Endothelial cell of umbilical vein (primary cell): ENCODE measurements at places on chromosomes 1 and 21. TPM values are rescaled to one million over a fixed set of nuclear protein-coding genes. Genes with fewer than 3 reads are reported as not detected.

GRCh38 chr1:214476986-214477870 lies 74.2 kb downstream of the PTPN14 start:
- DNase-seq = peak; percentile 75

GRCh38 chr1:180247061-180247460 lies 17.0 kb downstream of the LHX4 start:
- DNase-seq = no peak

The CYP4Z1 gene
- total RNA-seq = not detected in 2 replicates

- no peak for DNase-seq
These were observed 6.5 kb upstream of the NMNAT2 start for GRCh38 chr1:183424691-183425090.

DNA sequence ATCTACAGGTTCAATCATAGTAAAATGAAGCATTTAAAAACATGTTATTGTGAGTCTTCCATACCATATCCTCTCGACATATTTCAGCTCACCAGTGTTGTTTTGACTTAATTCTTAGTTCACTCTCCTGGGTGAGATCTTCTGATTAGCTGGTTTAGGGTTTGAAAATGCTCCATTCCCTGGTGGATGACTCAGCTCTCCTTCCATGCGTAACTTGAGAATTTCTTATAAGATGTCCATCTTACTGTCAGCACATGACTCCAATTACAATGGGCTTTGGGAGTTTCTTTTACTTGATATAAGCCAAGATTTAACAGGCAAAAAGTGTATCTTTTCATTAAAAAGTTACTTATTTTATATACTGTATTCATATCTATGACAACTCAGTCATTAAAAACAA lies 476.5 kb downstream of the BRINP3 start:
- DNase-seq = no peak

DNA sequence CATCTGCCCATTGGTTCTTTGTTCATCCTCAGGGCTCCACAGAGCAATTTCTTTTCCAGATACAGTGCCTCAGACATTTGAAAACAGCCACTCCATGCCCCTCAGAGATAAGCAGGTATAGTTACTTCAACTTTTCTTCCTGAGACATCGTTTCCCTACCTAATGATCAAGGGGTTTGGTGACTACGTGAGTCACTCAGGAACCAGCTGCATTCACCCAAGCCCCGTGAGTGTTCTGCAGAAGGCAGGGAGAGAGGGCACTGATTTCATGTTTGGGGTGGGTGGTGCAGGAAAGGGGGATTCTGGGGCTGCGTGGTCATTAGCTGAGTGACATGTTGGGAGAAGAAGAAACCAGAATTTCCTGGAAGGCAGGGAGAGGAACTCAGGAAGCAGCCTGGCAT lies 25.0 kb downstream of the NCF2 start:
- DNase-seq = no peak

The STIL gene
- total RNA-seq = 24.7 and 28.1 TPM in 2 replicates

- no peak for DNase-seq
These were observed 165.3 kb downstream of the COL24A1 start for GRCh38 chr1:85991261-85991660.

DNA sequence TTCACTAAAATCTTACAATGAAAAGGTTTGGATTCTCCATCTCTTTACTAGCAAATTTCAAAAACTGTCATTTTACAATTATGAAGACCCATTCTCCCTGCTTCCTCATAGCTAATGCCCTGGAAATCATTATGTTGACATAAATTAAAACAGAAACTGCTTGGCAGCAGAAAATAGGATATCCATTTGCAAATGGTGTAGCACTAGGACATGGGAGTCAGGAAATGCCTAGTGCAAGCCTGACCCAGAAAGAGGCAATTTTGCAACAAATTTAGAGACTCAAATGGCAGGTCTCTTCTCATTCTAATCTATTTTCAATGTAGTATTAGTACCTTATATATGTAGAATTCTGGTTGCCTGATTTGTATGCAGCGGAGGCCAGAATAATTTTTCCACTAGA lies 2.2 kb downstream of the GBP5 start:
- no peak for DNase-seq

The TOE1 gene
- total RNA-seq = 15.8 and 16.3 TPM in 2 replicates

The ZFYVE9 gene
- 14.8 and 16.8 TPM in 2 replicates for total RNA-seq

DNA sequence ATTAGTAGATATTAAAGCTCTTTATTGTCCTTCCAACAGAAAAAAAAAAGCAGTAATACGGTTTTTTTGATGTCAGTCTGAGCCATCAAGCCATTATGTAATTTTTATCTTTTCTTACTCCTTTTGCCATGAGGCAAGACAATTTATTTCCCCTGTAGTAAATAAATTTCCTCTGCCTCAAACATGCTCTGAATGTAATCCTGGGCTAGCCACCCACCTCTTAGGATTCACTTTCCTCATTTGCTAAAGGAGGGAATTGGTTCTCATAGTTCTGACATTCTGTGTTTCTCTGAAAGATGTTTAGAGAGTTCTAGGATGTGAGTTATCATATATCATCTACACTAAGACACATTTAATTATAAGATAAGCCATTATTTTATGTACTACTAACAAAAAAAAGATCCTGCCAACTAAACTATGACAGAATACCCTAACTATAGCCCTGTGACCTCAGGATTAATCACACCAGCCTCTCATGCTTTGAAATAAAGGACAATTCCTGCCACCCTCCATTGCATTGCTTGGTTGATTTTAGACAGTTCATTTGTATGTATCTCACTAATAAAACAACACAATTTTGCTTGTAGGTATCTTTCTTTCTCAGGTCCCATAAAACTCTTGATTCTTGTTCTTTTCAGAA lies 34.0 kb upstream of the RAP1A start:
- no peak for DNase-seq

GRCh38 chr1:232376632-232377493 lies 253.1 kb downstream of the SIPA1L2 start:
- DNase-seq = no peak

The CRABP2 gene
- 1.0 and 2.6 TPM in 2 replicates for total RNA-seq

DNA sequence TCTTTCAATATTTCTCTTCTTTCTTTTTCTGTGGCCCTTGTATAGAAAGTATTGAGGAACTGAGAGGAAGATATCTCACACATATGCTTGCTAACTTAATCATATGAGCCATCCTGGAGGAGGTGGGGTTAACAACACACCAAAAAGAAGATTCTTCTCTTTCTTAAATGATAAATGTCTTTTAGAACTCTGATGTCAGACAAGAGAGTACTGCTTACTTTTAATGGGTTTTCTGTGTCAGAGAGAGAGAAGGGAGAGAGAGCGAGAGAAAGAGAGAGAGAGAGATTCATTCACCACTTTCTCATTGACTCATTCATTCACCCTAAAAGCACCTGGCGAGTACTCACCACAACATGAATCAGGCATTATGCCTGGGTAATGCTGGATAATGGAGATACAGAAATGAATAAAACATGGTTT lies 250.3 kb upstream of the SGIP1 start:
- DNase-seq = no peak

GRCh38 chr1:196690582-196690981 lies 38.7 kb downstream of the CFH start:
- no peak for DNase-seq

The NCAM2 gene
- 0.27 and 1.4 TPM in 2 replicates for total RNA-seq

The LCE1A gene
- not detected in 2 replicates for total RNA-seq

DNA sequence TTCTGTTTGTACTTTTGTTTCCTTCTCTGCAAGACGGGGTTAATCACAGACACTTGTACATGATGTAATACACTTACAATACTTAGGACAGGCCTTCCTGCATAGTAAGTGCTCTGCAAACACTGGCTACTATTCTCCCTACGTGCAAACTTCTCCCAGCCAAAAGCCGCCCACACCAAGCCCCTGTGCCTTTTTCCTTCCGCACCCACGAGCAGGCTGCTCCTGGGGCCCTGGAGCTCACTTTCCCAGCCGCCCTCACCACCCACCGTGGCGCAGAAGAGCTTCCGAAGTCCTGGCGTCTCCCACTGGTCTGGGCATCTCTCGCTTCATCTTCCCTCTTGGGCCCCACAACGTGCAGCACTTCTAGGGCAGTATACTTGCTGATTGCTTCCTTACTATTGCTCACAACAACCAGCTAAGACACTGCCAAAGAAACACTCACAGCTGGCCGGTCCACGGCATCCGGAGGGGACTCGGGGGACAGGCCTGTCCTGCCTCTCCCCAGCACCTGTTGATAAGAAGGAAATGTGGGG lies 22.5 kb upstream of the GPR157 start:
- no peak for DNase-seq

The DCST2 gene
- 0.23 and 0.51 TPM in 2 replicates for total RNA-seq

- DNase-seq = no peak
These were observed 409.9 kb upstream of the C1orf87 start for GRCh38 chr1:60483509-60483908.
